ENCODE measurements at places on chromosomes 12 and 14. TPM values are rescaled to one million over a fixed set of nuclear protein-coding genes. Genes with fewer than 3 reads are reported as not detected.

OR4E2 gene
- total RNA-seq: not detected

PAWR gene
- 55.9 TPM for total RNA-seq

ANO2 gene
- total RNA-seq: 2.0 TPM

KRT6B gene
- total RNA-seq: 2,496 TPM

VCPKMT gene
- total RNA-seq: 5.3 TPM

SALL2 gene
- total RNA-seq: 1.4 TPM

RAD9B gene
- 0.44 TPM for total RNA-seq

IL22 gene
- 0.44 TPM for total RNA-seq

DLGAP5 gene
- total RNA-seq: 17.9 TPM

Data from esophagus mucosa (tissue), 1 donor.